ENCODE measurements at places on chromosomes 13 and 19. TPM values are rescaled to one million over a fixed set of nuclear protein-coding genes. Genes with fewer than 3 reads are reported as not detected.

Gene ATXN8OS
- total RNA-seq, result not detected

DNA sequence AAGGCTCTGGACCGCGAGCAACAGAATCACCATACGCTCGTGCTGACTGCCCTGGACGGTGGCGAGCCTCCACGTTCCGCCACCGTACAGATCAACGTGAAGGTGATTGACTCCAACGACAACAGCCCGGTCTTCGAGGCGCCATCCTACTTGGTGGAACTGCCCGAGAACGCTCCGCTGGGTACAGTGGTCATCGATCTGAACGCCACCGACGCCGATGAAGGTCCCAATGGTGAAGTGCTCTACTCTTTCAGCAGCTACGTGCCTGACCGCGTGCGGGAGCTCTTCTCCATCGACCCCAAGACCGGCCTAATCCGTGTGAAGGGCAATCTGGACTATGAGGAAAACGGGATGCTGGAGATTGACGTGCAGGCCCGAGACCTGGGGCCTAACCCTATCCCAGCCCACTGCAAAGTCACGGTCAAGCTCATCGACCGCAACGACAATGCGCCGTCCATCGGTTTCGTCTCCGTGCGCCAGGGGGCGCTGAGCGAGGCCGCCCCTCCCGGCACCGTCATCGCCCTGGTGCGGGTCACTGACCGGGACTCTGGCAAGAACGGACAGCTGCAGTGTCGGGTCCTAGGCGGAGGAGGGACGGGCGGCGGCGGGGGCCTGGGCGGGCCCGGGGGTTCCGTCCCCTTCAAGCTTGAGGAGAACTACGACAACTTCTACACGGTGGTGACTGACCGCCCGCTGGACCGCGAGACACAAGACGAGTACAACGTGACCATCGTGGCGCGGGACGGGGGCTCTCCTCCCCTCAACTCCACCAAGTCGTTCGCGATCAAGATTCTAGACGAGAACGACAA, 1.8 kb downstream of the PCDH17 start:
- peak; percentile 12 for DNase-seq

Gene TPTE2
- not detected for total RNA-seq

- no peak for DNase-seq
Observed at GRCh38 chr13:97413694-97414093, 20.3 kb upstream of the RAP2A start.

- peak; percentile 9 for DNase-seq
Observed at GRCh38 chr19:45972081-45972946, 1.4 kb downstream of the NOVA2 start.

- DNase-seq, result no peak
Observed at GRCh38 chr13:49777746-49778614, 14.5 kb downstream of the KPNA3 start.

GRCh38 chr19:37817180-37817981, 38.0 kb upstream of the ZNF573 start:
- DNase-seq, result peak; percentile 95

DNA sequence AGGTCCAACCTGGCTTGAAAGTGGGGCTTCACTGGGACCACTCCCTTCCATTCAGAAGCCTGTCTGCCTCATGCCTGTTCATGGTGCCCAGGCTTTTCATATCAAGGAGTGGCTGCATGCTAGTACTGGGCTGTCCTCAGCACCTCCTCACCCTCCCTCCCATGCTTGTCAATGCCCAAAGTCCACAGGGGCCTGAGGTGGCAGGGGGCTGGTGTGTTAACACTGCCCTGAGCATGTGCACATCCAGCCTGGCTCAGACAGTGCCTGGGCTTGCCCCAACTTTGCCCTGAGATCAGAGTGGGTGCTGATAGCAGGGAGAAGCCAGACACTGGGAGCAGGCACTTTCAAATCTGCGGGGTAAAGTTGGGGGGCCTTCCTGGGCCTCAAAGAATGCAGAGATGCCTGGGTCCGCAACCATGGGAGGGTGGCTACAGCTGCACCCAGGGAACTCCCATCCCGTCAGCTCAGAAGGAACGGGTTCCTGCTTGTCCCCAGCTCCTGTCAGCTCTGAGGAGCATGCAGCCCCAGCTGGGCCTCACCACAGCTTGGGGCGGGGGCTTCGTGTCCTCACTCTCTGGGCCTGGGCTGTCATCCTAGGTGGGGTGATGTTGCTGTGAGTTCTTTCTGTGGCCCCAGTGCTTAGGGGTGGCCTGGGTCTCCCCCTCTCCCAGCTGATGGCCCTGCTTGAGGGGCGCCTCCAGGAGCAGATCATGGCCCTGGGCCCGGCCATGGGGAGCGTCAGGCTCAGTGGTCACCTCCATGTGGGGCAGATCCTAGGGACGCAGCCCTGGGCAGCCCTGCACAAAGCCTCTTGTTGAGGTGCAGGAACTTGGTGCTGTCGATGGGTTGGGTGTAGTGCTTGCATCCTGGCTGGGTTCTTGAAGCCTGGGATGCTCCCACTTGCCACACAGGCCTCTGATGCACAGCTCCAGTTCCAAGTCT, 830.6 kb upstream of the SLITRK5 start:
- DNase-seq, result no peak

GRCh38 chr19:40283414-40284250, 1.5 kb downstream of the AKT2 start:
- no peak for DNase-seq
